ENCODE measurements at places on chromosomes 3 and 15. TPM values are rescaled to one million over a fixed set of nuclear protein-coding genes. Genes with fewer than 3 reads are reported as not detected.

SYNPR gene
- not detected for total RNA-seq

THBS1 gene
- 29.3 TPM for total RNA-seq

SMAD6 gene
- total RNA-seq = 18.4 TPM

TRAIP gene
- total RNA-seq = 15.0 TPM

MUC4 gene
- total RNA-seq = not detected

SH2D7 gene
- not detected for total RNA-seq

AMIGO3 gene
- 0.59 TPM for total RNA-seq

SPINK8 gene
- total RNA-seq = not detected

PLIN1 gene
- total RNA-seq = 0.06 TPM

OXNAD1 gene
- 10.1 TPM for total RNA-seq

CHRD gene
- 0.12 TPM for total RNA-seq

SI gene
- total RNA-seq = not detected

FETUB gene
- 0.12 TPM for total RNA-seq

IFRD2 gene
- total RNA-seq = 98.9 TPM

PHC3 gene
- total RNA-seq = 11.5 TPM

ESYT3 gene
- 0.93 TPM for total RNA-seq

DNAJC13 gene
- 15.6 TPM for total RNA-seq

ERC2 gene
- total RNA-seq = 0.10 TPM

SNTN gene
- total RNA-seq = not detected

ARGFX gene
- not detected for total RNA-seq

APOD gene
- total RNA-seq = 0.51 TPM

SLC6A20 gene
- 0.02 TPM for total RNA-seq

NR1I2 gene
- not detected for total RNA-seq

CCDC9B gene
- total RNA-seq = 18.3 TPM

Measured in A549 treated with DMSO at 1 μM for 4 hours (cell line).